ENCODE measurements at places on chromosomes 1 and 21.

DNA sequence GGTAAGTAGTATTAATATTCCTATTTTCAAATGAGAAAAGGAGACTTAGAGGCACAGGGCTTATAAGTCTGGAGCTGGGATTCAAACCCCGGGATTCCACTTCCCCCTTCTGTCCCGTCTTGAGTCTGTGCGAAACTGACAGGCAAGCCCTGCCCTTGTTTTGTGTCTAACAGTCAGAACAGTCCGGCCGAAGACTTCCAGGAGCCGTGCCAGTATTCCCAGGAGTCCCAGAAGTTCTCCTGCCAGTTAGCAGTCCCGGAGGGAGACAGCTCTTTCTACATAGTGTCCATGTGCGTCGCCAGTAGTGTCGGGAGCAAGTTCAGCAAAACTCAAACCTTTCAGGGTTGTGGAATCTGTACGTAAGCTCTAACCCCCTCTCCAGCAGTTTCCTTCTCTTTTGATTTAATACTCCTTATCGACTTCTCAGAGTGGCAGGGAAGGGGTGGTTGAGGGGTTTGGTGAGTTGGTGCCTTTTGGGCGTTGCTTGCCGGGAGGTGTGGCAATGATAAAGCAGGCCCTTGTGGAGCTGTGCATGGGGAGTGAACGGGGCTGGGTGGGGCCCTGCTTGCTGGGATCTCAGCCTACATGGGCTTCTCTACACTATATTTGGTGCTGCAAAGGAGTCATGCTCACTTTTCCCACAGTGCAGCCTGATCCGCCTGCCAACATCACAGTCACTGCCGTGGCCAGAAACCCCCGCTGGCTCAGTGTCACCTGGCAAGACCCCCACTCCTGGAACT is 29.4 kb downstream of the IL6R start:
- DNase-seq, result no peak

DNA sequence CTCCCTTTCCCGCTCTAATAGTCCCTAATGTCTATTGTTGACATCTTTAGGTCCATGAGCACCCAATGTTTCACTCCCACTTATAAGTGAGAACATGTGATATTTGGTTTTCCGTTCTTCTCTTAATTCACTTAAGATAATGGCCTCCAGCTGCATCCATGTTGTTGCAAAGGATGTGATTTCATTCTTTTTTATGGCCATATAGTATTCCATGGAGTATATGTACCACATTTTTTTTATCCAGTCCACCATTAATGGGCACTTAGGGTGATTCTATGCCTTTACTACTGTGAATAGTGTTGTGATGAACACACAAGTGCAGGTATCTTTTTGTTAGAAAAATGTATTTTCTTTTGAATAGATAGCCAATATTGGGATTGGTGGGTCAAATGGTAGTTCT is 126.0 kb upstream of the RAB3GAP2 start:
- no peak for DNase-seq

GRCh38 chr1:93817819-93818569 is 61.0 kb downstream of the DNTTIP2 start:
- no peak for DNase-seq

DNA sequence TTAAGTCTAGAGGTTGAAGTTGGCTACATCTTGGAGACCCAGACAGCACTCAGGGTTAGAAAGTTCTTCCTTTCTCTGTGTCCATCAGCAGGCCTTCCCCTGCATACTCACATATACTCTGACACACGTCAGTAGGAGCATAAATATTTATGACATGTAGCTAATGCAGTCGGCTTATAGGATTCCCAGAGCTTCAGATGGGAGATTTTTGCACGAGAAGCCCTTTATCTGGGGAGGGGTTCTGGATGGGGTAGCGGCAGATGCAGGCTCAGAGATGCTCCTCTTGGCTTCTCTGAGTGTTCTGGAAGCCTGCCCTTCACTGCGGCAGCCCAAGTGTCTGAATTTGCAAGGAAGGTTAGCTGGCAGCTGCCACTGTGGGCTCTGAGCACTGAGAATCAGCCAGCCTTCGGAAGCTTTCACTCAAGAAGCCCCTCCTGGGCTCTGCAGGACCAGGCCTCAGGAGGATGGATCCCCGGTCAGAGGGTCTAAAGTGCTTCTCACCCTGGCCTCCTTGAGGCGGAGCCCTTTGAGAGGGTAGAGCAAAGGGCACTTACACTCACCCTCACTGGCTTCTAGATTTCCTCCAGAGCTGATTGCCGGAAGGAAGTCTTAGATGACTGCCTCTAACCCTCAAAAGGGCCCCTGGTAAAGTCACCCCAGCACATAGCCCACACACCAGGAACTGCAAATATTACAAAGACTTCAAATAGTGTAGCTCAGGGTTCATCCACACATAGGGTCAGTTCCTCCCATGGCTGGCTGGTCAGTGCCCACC is 68.1 kb upstream of the NFASC start:
- DNase-seq, result no peak

GRCh38 chr21:31386006-31386405 is 41.9 kb upstream of the TIAM1 start:
- DNase-seq, result no peak

DNA sequence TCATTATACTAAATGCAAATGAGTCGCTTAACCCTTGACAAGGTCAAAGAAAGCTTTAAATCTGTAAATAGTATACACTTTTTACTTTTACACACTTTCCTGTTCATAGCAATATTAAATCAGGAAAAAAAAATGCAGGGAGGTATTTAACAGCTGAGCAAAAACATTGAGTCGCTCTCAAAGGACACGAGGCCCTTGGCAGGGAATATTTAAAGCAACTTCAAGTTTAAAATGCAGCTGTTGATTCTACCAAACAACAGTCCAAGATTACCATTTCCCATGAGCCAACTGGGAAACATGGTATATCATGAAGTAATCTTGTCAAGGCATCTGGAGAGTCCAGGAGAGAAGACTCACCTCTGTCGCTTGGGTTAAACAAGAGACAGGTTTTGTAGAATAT is 62.7 kb downstream of the CAPN2 start:
- DNase-seq, result no peak

- DNase-seq, result peak; percentile 8
Measured at GRCh38 chr1:234899041-234899729, 229.5 kb downstream of the TOMM20 start.
